Posterior cingulate gyrus (tissue), 11 donors: ENCODE measurements at places on chromosomes 3 and 15.
A peak's percentile ranks its signal among the peaks of the same experiment; 100 is the strongest.

DNA sequence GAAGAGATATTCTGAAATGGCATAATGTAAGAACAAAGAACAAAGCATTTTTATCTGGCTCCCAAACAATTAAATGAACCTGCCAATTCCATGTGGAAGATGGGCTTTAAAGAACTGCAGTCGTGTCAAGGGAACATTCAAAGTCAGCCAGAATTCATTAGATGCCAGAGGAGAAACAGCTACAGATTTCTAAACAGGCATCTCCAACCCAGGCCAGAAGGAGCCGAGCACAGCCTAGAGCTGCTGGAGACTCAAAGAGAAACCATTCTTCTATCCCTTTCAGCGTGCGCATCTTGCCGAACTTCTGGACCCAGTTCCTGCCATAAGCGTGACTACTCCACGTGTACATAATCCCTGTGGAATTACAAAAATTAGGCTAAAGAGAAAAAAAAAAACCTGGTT is 60.4 kb downstream of the MB21D2 start:
- DNase-seq, result no peak

GRCh38 chr15:71422530-71423259 is 307.4 kb downstream of the THSD4 start:
- no peak for DNase-seq

- DNase-seq, result no peak
These were observed 232.6 kb downstream of the MEX3B start for GRCh38 chr15:81813215-81813614.

GRCh38 chr3:38465588-38466154 is 12.0 kb downstream of the ACVR2B start:
- DNase-seq, result no peak

DNA sequence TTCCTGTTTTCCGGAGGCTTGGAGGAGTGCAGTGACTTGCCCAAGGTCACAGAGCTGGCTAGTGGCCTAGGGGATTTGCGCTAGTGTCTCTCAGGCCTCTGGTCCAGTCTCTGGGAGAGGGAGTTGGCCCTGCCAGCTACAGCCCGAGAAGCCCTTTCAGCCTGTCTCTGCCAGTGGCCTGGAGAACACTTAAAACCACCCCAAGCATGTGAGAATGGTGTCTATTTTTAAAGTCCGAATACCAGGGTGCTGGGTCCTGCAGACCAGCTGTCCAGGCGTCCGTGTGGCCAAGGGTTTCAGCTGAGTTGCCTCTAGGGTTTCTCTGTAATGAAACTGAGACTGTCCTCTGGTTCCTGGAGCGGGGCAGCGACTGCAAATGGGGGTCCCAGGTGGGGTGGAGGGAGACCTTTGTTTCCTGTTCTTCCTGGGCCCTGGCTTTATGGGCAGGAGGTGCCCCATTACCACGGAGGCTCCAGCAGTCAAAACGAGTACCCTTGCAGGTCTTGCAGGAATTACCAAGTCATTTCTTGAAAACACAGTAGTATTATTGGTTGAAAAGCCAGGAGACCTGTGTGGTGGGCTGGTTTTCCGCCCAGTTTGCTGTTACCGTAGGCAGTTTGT is 2.2 kb downstream of the CAND2 start:
- DNase-seq, result peak; percentile 75

DNA sequence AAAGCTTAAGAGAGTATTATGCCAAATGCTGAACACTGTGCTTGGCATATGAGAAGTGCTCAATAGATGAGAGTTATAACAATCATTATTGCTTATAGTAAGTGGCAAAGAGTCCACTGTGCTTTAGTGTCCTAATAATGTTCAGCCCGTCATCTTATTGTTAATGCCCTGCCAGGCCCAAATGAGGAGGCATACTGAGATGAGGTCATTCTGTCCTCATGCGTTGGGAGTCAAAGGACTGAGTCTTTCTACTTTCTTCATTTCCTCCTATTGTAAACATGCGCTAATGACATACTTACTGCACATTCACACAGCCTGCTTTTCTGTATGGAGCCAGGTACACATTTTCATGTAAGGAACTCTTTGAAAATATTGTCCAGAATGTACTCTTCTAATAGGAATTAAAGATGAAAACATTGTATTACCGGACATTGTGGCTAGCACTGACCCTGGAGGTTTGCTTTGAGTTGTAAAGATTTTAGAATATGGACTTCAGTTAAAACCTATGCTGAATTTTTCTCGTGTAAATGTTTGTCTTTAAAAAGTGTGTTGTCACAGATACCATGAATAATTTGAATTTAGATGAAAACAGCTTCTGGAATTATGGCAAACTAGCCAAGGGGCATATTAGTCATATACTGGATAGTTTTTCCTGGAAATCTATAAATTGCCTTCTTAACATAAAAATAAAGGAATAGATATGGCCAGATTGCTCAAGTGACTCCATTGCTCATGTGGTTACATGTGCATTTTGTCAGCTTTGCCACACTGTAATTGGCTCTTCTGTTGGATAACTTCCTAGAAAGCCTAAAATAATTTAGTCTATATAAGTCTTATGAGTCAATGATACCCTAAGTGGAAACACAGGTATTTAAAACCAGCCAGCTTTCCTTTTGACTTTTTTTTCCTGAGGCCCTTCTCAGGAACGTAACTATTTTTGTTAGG is 38.3 kb downstream of the KBTBD12 start:
- no peak for DNase-seq

- DNase-seq, result no peak
These were observed 254.2 kb downstream of the NR1D2 start for GRCh38 chr3:24199300-24199699.

GRCh38 chr3:165185707-165186327 is 10.4 kb downstream of the SLITRK3 start:
- DNase-seq, result peak; percentile 47

- DNase-seq, result no peak
These were observed 7.7 kb downstream of the CXCR6 start for GRCh38 chr3:45950686-45951600.

DNA sequence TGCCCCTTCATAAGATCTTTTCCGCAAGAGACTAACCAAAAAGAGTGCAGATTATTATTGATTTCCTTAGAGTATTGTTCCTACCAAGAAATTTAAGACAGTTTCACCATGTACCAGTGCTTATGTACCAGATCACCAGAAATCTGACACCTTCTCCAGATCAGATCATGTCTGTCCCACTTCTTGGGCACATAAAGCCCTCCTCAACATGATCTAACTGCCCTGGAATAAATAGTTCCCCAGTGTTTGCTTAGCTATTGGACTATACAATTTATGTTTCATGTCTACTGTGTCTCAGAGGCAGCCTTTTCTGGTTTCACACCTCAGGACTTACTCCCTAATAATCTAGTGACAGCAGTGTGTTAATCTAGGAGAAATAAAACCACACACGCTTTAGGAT is 46.8 kb downstream of the NME9 start:
- DNase-seq, result no peak

GRCh38 chr3:56725175-56725574 is 42.1 kb upstream of the TASOR start:
- no peak for DNase-seq

- no peak for DNase-seq
These were observed 75.0 kb downstream of the MCF2L2 start for GRCh38 chr3:183353421-183353820.

DNA sequence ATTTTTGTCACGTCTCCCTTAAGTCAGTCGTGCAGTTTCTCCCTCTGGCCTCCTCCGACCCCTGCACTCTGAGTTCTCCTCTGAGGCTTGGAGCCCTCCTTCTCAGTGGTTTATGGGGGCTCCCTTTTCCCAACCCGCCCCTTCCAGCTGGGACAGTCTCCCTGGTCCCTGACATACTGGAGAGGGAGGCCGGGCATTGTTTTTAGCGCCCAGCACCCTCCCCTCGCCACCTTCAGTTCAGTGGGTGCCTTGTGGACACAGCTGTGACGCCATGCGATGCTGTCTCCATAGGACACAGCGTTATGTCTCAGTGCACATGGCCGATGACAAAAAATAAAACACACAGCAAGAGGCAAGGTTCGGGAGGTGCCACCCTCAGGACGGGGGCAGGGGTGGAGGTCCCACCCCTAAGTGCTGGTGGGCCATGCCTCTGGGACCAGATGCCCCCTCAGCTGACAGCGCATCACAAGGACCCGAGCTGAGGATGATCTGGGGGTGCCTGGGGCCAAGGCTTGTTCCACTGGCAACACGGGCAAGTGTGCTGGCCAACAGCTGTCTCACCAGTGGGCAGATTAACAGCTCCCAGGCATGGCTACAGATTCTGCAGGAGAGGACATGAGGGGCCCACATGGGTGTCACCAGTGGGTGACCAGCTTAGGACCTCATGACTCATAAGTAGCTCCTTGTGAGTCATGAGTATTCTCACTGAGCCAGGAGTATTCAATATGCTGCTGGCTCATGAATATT is 81.6 kb downstream of the PLXNA1 start:
- DNase-seq, result peak; percentile 41

DNA sequence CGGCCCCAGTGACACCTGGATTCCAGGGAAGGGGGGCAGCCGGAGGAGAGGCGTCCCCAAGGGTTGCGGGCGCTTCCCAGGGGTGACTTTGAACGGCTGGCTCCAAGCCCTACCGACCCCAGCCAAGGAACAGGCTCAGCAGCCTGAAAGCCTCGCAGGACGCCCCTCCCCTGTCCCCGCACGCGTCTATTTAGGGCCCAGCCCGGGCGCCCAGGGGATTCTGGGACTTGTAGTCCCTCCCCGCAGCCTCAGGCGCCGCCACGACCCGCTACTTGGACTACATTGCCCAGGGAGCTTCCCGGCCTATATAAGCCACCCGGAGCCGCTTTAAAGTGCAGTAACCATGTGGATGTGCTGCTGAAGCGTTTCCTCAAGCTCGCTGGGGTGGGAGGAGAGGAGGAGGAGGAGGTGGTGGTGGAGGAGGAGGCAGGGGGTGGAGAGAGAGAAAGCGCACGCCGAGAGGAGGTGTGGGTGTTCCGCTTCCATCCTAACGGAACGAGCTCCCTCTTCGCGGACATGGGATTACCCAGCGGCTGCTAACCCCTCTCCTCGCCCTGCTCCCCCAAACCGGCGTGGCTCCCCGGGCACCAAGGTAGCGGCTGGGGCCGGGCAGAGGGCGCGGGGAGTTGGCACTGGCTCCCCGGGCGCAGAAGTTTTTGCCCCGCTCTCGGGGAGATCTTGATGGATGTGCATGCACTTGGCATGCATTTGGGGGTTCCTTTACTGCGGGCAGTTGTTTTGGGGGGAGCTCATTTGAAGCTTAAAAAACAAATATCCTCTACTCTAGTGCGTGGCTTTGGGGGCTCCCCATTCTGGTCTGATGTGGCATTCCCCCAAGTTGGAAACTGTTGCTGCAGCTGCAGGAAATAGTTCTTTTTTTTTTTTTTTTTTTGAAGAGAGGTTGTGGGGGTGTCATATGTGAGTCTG is at the start of gene ITPR1:
ITPR1 (plus strand) TSS at position 335 of the 927 bp plus-strand sequence. CDS start 23,144 bp downstream, outside the sequence.
- DNase-seq, result peak; percentile 96

DNA sequence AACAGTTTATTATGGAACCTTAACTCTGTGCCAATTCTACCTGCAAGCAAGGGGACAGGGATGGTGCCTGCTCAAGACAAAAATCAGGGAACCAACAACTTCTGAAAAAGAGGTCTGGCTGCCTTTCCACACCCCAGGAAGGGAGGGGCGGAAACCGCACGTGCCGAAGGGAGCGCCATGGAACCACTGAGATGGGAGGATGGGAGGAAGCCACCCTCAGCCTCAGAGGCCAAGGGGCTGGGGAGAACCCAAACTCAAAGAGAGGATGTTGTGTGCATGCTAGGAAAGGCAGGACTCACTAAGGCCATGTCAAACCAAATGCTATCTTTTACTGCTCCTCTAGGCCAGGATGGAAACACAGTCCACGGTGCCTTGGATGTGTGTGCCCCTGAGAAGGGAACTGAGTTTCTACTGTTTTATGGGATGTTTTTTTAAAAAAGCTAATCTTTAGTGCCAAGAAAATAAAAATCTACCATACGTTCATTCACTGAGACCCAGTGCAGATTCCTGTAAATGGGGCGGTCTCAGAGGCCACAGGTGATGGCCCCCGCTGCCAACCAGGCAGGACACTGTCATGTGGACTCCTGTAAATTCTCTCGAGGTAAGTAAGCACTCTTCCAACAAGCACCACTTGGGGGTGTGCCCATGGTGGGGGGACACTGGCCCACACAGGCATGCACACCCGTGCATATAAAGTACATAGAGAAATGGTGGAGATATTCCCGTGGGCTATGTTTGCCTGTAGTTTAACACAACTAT is 20.5 kb downstream of the SRPRB start:
- DNase-seq, result no peak

- peak; percentile 96 for DNase-seq
These were observed 22.9 kb downstream of the PDIA5 start for GRCh38 chr3:123089611-123090331.

GRCh38 chr3:191382661-191383060 is 52.3 kb upstream of the UTS2B start:
- DNase-seq, result no peak

GRCh38 chr3:58497097-58497496 is 5.2 kb downstream of the KCTD6 start:
- DNase-seq, result no peak

DNA sequence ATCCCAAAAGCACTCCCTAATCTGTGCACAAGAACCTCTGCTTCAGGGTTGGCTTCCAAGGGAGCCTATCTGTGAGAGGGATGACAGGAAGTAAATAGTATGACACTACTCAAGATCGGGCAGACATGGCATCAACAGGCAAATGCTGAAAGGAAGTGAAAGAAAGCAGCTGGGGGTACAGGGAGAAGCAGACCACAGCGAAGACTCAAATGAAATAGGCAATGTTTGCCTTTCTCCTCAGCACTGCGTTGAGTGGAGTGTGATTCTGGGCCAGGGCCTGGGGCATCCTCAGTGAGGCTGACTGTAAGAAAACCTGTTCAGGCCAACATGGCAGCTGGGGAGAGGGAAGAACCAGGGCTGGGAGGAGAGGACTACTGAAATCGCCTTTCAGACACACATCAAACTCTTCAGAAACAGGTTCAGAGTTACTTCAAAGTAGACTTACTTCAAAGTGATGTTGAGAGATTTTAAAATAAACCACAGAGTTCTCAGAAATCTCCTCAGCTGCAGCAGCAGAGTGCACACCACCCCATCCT is 96.6 kb downstream of the SLC9A9 start:
- DNase-seq, result no peak

- DNase-seq, result no peak
These were observed 76.5 kb upstream of the BCL6 start for GRCh38 chr3:187821616-187822317.

DNA sequence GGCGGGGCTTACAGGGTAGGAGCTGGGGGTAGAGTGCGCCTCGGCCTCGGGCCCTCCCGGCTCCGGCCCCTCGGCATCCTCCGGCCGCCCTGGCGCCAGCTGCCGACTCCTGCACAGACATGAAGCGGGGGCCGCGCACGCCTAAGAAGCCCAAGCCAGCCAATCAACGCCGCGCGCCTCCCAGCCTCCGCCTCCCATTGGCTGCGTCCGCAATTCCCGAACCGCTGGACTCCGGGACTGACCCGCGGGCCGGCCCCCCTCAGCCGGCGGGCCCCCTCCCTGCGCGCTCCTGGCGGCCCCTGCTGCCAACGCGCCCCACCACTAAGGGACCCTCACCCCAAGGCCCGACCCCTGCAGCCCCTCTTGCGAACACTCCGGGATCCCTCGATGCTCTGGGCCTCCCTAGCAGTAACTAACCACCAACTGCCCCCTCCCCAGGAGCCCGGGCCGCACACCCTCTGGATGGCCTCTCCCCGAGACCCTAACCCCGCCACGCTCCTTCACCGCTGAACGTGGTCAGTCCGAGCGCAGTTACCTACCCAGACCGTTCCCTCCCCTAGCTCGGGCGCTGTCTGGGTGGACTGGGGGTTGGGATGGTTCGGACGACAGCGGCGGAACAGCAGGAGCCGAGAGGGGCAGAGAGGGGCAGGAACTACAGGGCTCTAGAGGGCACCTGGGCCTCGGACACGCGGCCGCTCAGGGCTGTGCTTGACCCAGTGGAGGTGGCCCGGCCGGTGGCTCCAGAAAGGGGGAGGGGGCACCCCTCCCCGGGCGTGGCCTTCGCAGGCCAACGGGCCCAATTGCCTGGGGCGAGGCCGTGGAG is 5.0 kb downstream of the GATA2 start:
- DNase-seq, result peak; percentile 29
